ENCODE measurements at places on chromosomes 7 and 10.

DNA sequence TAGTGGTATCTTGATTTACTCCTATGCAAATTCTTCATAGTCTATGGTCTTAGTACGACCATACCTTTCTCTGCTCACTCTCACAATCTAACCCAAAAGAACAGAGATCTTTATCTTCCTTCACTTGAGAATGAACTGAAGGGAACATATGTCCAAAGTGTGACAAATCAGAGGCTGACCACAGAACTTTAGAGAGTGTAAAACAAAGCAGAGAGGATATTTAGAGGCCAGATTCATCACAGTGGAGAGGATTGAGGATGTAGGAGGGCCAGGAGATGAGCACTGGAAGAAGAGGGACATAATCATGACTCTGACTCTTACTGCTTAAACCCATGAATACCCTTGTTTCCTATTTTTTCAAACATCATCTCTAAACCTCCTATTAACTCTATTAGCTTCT, 935.3 kb upstream of the PHF14 start:
- DNase-seq = no peak

- DNase-seq = no peak
Measured at GRCh38 chr7:155836216-155837125, 24.2 kb upstream of the SHH start.

DNA sequence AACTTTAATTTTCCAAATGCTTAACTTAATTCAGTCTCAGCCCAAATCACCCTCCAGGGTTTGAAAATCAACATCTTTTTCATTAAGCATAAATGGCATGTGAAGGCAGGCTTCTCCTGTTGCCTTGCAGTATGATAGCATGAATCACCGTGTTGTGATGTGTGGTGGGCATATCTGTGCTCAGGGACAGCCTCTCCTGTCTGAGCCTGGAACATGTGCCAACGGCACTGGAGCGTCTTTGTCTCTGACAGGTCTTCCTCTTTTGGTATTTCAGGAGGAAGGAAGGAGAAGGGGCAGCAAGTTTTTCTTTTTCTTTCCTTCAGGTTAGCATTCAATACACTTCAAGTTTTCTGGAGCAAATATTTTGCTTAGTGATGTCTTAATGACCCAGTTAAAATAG, 57.6 kb downstream of the LRGUK start:
- no peak for DNase-seq

DNA sequence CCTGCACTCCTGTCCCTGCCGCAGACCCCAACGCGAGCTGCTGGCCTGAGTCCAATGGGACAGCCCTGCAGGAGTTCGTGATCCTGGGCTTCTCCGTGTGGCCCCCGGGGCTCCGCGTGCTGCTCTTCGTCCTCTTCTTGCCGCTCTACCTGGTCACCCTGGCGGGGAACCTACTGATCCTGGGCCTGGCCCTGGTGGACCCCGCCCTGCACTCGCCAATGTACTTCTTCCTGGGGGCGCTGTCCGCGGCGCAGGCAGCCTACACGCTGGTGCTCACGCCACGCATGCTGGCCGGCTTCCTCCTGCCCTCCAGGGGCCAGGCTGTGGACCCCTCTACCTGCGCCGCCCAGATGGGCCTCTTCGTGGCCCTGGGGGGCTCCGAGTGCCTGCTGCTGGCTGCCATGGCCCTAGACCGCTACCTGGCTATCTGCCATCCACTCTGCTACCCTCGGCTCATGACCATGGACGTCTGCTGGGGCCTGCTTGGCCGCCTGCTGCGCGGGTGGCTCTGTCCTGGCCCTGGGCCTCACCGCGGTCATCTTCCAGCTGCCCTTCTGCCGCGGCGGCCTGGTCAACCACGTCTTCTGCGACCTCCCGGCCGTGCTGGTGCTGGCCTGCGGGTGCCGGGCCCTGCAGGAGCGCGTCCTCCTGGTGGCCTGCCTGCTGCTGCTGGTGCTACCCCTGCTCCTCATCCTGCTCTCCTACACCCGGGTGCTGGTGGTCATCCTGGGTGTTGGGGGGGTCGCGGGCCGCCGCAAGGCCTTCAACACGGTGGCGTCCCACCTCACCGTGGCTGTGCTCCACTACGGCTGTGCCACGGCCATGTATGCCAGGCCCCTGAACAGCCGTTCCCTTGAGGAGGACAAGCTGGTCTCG, 71.7 kb downstream of the RBAK start:
- DNase-seq = no peak

GRCh38 chr10:84683980-84684740, 355.8 kb downstream of the CCSER2 start:
- no peak for DNase-seq

GRCh38 chr10:117262291-117262902, 21.5 kb downstream of the SLC18A2 start:
- DNase-seq = no peak

Measured in activated T-cell treated with anti-CD3 and anti-CD28 coated beads for 24 hours (primary cell).